ENCODE measurements at places on chromosomes 16 and 17.

DNA sequence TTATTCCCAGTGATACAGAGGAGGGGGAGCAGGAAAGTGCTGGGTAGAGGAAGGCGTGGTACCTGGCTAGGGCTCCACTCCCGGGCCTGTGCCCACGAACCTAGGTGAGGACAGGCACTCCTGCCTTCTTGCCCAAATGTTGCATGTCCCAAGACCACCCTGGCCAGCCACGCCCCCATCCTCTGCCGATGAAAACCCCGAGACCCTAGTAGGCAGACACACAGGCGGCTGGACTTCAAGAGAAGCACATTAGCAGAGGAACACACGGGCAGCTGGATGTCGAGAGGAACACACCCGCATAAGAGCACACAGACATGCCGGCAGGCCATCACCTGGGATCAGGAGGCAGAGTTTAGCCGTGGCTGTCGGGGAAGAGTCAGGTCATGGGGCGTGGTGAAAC, 1386.5 kb upstream of the GOT2 start:
- DNase-seq, result no peak

- DNase-seq, result no peak
Measured at GRCh38 chr17:79255926-79256585, 181.4 kb downstream of the ENGASE start.

DNA sequence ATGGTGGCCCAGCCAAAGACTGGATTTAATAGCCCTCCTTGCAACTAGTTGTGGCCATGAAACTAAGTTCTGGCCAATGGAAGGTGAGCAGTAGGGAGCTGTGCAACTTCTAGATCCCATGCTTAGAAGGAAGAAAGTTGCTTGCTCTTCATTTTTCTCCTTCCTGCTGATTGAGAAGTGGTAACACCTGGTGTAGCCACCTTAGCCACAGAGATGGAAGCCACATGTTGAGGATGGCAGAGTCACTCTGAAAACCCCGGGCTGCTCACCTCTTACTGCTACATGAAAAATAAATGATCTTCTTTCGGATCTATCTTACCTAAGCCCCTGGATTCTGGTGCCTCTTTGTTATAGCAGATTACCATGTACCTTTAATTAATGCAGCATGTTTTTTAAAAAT, 10.3 kb upstream of the ATP5MC1 start:
- DNase-seq, result no peak

DNA sequence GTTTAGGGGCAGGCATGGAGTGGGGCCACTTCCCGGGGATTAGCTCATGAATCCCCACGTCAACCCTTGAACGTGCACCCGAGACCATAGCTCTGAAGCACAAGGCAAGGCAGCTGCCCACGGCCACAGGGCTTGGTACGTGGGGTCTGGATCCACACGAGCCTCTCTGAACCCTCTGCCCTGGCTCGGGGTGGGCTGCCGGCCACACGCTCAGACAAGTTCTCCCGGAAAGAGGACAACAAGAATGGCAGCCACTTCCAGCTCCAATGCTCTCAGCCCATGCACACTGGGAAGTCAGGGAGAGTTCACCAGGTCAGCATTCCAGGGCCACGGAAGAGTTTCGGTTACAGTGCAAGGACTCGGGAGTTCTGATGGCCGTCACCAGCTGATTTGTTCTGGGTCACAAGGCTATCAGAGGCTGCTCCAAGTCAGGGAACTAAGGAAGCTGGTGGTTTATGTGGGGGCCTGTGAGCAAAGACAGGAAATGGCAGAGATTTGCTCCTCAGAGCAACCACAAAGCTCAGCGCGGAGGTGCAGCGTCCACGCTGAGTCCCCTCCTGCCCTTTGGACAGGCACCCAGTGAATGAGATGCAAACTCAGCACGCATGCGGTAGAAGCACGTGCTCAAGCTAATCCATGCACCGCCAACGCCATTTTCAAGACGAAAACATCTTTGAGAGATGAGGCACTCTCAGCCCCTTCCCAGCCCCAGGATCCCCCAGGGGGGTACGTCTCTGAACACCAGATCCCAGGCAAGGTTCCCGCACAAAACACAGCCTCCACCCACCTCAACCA, 356.4 kb downstream of the FOXL1 start:
- no peak for DNase-seq

DNA sequence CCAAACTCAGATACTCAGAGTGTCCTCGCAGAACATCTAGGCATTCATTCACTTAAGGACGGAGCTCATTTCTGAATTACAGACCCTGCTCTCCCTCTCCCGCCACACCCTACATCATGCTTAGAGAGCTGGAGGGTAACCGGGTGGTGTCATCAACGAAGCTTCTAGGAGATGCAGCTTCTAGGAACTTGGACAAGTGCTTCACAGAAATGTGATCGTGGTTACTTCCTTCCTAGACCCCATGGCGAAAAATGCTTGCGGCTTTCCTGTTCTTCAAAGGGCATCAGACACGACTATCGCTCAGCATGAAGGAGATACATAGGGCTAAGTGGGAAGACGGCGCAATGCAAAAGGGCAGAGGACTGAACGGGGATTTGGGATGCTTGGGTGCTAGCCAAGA, 126.8 kb downstream of the ZFHX3 start:
- peak; percentile 66 for DNase-seq

DNA sequence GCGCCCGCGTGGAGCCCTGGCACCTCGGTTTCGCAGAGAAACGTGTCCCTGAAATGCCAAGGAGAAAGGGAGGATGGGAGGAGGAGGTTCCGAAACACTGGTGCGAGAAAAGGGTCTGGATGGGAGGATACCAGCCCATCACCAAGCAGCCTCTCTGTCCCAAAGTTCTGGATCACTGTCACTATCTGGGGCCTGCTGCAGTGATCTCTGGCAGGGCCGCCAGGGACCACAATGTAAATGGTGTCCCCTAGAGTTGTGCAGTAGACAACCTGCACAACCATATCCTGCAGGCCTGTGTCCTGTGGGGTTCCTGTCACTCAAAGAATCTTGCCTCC, 229.3 kb downstream of the C16orf78 start:
- no peak for DNase-seq

DNA sequence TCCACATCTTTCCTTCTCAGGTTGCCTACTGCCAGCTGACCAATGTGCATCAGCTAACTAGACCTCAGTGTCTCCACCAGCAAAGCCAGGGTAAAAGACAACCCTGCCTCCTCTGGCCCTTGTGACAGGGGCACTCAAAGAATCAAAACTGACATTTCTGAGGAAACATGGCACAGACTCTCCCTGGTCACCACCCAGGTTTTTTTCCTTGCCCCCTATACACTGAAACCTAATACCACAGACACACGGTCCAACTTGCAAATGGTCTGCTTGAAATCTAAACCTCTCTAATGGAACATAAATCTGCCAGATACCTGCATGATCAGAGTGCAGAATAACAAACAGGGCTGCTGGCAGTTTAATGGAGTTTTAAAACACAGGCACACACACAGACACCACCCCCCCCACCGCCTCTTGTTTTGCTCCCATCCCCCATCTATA, 19.5 kb upstream of the CORO6 start:
- DNase-seq, result no peak

- no peak for DNase-seq
Measured at GRCh38 chr17:36671144-36671543, 69.8 kb downstream of the MRM1 start.

- DNase-seq, result peak; percentile 84
Measured at GRCh38 chr17:81487487-81488275, 24.9 kb downstream of the ACTG1 start.

DNA sequence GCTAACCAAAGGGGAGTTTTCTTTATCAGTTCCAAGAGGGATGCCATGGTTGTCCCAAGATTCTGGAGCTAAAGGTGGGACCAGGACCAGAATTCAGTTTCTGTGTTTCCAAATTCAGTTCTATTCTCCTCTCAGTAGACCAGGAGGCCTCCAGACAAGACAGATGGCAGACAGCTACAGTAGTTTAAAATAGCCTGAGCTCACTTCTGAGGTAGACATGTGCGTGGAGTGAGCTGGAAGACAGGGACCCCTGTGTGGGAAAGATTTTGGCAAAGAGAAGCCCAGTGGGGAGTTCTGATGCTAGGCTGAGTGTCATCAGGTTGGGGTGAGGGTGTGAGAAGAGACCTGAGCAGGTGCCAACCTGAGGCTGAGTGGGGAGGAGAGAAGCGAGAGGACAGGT, 95.4 kb downstream of the PRKCB start:
- no peak for DNase-seq

GRCh38 chr17:16415031-16415924, at the start of gene TRPV2:
Gene TRPV2, plus strand, starts transcription at chr17:16415571. Its CDS starts 2,098 bp downstream, at chr17:16417669.
- DNase-seq, result peak; percentile 80

GRCh38 chr17:18039535-18040260, 490 bp downstream of the GID4 start:
- peak; percentile 55 for DNase-seq
